ENCODE measurements at places on chromosomes 11 and 22.
A peak's percentile ranks its signal among the peaks of the same experiment; 100 is the strongest.

- H3K27me3 ChIP-seq = no peaks in the 10 kb centered on the region
- H3K27ac ChIP-seq = no peak overlapping the region
- H3K4me3 ChIP-seq = no peak overlapping the region
- peak; percentile 70 for DNase-seq
- H3K4me1 ChIP-seq = peaks cover 10% of the 10 kb centered on the region
- H3K36me3 ChIP-seq = no peaks in the 10 kb centered on the region
These were observed 138.5 kb upstream of the NCAM1 start for GRCh38 chr11:112822478-112823274.

- H3K4me3 ChIP-seq = peak overlapping the region; percentile 76
- H3K36me3 ChIP-seq = peaks cover 22% of the 10 kb centered on the region
- peak; percentile 72 for DNase-seq
- peaks cover 2% of the 10 kb centered on the region for H3K4me1 ChIP-seq
- peak overlapping the region; percentile 99 for H3K27ac ChIP-seq
- no peaks in the 10 kb centered on the region for H3K27me3 ChIP-seq
These were observed 1.2 kb upstream of the HSPA8 start for GRCh38 chr11:123062892-123063825.

DNA sequence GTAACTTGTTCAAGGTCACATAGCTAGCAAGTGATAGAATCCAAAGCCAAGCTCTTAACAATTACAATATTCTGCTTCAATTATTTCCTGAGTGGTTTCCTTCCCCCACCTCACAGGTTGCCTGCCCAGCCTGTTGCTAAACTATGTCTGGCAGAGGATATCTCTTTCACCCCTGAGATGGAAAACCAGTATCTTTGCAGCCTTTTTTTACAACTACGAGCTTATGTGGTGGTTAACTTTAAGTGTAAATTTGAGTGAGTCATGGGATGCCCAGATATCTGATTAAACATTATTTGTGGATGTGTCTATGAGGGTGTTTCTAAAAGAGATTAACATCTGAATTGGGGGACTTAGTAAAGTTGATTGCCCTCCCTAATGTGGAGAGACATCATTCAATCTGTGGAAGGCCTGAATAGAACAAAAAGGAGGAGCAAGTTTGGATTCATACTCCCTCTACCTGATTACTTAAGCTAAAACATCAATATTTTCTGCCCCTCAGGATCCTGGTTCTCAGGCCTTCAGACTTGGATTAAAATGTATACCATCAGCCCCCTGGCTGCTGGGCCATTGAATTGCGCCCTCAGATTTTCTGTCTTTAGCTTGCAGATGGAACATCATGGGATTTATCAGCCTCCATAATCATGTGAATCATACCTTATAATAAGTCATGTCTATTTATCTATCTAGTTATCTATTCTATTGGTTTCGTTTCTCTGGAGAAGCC lies 911.9 kb downstream of the METTL15 start:
- H3K4me1 ChIP-seq = no peaks in the 10 kb centered on the region
- H3K36me3 ChIP-seq = no peaks in the 10 kb centered on the region
- DNase-seq = peak; percentile 52
- no peak overlapping the region for H3K4me3 ChIP-seq

DNA sequence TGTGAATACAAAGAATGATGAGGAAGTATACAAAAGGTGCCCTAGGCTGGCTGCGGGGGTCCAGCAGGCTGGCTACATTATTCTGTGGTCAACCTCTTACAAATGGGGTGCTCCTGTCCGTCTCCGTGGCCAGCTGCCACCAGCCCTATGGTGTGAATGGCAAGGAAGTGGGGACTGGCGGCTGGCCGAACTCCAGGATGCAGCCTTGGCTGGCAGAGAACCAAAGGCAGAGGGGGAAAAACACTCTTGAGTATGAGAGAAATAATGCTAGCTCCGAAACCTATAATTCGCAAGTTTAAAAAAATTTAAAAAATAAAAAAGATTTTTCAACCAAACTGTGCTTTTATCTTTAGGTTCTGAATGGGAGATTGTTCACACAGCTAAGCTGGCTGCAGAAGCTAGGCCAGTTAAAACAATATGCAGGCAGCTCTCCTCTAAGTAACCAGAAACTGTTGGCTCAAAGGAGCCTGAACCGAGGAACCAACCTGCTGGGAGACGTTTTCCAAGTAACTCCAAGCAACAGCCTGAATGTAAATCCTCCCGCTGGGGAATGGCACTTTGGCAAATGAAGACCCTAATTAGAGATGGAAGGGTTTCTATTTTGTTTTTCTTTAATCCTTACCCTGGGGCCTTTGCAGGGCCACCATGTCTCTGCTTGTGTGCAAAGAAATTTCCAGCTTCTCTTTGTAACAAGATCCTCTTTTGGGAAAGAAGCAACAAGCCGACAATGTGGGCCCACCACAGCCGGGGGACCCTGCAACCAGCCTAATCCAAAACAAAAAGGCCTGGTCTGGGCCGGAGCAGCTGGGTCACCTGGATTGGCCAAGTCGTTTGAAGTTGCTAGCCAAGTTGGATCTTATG lies 50.2 kb downstream of the C22orf31 start:
- DNase-seq = no peak
- no peak overlapping the region for H3K4me3 ChIP-seq
- no peak overlapping the region for H3K27ac ChIP-seq
- H3K4me1 ChIP-seq = peaks cover 9% of the 10 kb centered on the region

DNA sequence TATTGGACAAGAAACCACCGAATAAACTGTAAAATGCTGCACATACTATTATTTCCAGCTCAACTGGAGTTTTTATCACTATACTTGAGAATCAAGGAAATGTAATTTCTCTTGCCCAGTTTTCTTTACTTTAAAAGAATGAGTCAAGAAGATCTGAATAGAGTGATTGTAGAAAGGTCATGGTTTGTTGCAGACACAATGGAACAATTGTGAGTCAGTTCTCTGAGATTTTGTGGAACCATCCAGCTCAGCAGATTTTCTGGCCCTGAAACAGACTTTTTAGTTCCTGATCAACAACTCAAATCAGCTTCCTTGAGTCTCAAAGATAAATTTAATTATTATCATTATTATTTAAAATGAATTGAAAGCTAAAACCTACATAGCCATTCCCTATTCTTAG lies 1.3 kb downstream of the TCN1 start:
- H3K4me3 ChIP-seq = no peak overlapping the region
- no peak for DNase-seq
- no peaks in the 10 kb centered on the region for H3K4me1 ChIP-seq

Data from mesendoderm (in vitro differentiated cells).